Right ventricle myocardium superior (tissue), 1 donor: ENCODE measurements at places on chromosomes 6 and 20.

- no peak for DNase-seq
These were observed 26.3 kb downstream of the PM20D2 start for GRCh38 chr6:89172131-89172530.

DNA sequence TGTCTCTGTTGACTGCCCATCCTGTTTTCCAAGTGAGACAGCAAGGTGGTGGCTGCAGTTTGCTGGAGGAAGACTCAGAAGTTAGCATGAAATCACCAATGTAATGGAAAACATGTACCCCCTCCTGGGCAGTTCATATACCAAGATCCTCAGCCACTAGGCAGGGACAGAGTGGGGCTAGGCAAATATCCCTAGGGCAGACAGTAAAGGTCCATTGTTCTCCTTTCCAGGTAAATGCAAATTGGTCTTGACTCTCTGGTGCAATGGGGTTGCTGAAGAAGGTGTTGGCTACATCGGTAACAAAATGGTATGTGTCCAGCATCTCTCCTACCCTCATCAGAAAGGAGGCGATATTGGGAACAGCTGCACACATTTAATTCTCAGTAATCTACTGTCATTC lies 233.6 kb upstream of the SOX4 start:
- DNase-seq: no peak

DNA sequence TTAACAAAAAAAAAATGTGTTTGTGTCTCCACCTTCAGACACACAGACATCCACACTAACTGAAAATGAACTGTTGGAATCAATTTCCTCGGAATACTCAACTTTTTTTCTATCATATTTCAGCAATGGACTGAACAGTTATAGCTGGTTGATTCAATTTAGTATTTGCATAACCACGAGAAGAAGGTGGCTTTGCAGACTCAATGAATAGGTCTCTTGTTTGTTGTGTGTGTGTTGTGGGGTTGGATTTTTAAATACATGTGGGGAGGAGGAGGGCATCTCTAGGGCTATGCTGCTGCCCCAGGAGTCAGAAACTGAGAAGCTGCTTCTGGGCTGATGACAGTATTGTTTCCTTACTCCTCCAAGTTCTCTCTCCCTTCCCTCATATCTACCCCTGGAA lies 28.7 kb downstream of the TFAP2A start:
- no peak for DNase-seq

DNA sequence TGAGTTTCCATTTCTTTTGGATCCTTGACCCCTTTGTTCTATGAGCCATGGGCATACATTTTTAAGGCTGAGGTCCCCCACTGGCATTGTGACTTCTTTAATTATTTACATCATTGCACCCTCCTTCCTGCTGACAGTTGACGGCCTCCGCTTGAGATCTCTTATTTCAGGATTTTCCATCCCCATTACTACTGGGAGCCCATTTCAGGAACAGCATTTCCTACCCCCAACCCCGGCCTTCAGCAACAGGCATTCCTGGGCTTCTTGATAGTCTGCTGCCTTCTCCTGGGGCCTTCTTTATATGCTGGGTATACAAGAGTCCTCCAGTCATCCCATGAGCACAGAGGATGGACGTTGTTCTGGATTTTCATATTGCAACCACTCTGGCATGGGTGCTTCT lies 3.8 kb downstream of the ULBP1 start:
- no peak for DNase-seq

DNA sequence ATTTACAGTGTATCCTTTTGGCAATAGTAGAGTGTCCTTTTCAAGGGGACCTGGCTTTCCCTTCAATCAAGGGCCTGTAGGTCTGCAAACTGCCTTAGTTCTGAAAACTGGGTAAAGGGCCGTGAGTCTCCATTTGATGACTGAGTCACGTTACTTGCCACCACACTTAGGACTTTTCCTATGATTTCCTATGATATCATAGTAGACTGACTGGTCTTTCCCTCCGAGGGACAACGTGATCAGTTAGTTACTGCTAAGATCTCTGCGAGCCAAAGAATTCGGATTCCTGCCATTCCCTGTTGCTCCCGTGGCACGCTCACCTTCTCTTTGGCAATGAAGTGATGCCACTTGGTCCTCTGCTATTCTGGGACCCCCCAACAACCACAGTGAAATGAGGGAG lies 8.4 kb downstream of the ZNF831 start:
- DNase-seq: no peak

- no peak for DNase-seq
These were observed 89.5 kb downstream of the SLX4IP start for GRCh38 chr20:10524643-10525042.

DNA sequence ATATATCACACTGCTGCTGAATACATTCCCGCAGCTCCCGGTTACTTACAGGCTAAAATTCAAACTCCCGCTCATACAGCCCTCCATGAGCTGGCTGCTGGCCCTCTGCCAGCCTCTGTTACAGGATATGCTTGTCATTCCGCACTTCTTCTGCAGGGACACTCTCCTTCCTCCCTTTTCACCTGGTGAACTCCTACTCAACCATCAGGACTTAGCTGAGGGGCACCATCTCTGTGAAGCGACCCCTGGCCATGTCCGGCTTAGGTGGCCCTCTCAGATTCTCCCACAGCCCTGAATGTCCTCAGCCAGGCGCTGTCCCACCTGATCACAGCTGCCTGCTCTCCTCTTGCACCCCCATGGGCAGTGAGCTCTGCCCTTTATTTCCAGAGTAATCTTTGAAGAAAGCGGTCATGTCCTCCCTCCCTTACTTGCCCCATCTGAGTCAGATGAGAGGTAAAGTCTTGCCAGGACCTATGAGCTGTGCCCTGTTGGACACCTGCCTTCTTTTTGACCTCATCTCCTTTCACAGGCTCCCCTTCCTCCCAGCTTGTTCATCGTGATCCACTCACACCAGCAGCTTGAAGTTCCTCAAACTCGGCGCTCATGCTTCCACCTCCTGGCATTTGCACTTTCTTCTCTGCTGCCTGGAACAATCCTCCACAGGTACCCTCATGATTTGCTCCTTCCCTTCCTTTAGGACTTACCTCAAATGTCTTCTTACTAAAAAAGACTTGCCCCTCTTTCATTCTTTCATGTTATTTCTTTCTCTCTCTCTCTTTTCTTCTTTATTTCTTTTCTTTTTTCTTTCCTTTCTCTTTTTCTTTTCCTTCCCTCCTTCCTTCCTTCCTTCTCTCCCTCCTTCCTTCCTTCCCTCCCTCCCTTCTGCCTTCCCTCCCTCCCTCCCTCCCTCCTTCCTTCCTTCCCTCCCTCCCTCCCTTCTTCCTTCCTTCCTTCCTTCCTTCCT lies 5.6 kb downstream of the CYP24A1 start:
- DNase-seq: no peak

- DNase-seq: no peak
These were observed 86.0 kb upstream of the SALL4 start for GRCh38 chr20:51888291-51888690.

- DNase-seq: no peak
These were observed 4.3 kb downstream of the TJAP1 start for GRCh38 chr6:43481591-43482236.

DNA sequence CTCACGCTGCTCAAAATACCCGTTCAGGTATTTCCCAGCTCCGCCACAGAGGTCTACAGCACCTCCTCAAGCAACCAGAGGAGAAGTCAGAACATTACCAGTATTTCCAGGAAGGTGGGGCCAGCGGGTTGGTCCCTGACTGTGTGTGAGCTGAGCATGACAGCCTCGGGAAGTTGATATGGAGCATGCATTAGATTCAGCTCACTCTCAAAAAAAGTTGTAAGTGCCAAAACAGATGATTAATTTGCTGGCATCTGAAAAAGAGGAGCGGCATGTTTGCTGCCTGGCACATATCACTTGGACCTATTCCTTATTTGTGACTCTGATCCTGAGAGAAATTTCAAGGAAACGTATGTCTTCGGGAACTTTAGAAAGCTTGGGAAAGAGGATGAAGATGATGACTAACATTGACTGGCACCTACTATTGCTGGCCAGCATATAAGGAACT lies 32.3 kb downstream of the ELOVL2 start:
- DNase-seq: no peak

DNA sequence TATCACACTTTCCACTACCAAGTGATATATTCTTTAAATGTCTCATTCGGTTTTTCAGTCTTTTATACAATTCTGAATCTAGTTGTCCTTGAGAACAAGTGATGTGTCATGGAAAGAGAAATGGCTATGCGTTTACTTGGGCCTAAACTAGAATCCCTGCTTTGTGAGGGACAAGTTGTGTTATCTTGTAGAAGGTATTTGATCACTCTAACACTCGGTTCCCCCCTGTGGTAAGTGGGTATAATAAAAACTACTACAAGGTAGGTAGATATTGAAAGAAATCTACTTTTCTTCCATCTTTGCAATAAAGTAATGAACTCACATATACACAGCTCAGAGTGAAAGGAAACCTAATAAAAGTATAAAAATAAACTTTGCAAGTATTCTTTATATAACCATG lies 108.9 kb downstream of the MANEA start:
- no peak for DNase-seq

DNA sequence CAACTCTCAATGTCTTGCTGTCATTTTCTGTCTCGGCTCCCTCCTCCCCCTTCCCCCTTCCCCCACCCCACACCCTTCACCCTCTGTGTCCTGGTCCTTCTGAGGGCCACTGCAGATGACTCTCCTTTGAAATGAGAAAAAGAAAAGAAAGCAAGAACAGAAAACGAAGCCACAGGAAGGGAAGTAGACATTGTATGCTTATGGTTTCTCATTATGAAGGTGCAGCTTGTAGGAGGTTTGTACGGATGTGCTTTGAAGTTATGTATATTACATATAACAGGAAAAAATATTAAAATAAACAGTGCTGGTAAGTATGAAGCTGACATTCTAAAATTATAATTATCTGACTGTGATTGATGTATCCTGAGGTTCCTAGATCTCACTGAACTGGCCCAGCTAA lies 6.3 kb upstream of the AAR2 start:
- no peak for DNase-seq

GRCh38 chr6:139194740-139195139 lies 59.9 kb downstream of the HECA start:
- DNase-seq: no peak

GRCh38 chr20:44410583-44411019 lies 55.1 kb downstream of the HNF4A start:
- no peak for DNase-seq

- DNase-seq: no peak
These were observed 2.1 kb upstream of the PTCHD4 start for GRCh38 chr6:48113130-48113529.

DNA sequence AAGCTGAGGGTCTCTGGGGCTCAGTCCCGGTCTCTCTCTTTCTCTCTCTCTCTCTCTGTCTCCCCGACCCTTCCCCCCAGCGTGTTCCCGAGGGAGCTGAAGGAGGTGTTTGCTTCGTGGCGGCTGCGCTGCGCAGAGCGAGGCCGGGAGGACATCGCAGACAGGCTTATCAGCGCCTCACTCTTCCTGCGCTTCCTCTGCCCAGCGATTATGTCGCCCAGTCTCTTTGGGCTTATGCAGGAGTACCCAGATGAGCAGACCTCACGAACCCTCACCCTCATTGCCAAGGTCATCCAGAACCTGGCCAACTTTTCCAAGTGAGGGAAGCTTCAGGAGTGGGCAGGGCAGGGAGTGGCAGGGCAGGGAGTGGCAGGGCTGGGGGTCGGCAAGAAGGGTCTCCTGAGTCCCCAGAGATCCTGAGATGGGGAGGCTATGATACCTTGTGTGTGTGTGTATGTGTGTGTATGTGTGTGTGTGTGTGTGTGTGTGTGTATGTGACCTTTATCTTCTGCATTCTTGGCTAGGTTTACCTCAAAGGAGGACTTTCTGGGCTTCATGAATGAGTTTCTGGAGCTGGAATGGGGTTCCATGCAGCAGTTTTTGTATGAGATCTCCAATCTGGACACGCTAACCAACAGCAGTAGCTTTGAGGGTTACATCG lies 13.6 kb upstream of the ZBTB9 start:
- no peak for DNase-seq

DNA sequence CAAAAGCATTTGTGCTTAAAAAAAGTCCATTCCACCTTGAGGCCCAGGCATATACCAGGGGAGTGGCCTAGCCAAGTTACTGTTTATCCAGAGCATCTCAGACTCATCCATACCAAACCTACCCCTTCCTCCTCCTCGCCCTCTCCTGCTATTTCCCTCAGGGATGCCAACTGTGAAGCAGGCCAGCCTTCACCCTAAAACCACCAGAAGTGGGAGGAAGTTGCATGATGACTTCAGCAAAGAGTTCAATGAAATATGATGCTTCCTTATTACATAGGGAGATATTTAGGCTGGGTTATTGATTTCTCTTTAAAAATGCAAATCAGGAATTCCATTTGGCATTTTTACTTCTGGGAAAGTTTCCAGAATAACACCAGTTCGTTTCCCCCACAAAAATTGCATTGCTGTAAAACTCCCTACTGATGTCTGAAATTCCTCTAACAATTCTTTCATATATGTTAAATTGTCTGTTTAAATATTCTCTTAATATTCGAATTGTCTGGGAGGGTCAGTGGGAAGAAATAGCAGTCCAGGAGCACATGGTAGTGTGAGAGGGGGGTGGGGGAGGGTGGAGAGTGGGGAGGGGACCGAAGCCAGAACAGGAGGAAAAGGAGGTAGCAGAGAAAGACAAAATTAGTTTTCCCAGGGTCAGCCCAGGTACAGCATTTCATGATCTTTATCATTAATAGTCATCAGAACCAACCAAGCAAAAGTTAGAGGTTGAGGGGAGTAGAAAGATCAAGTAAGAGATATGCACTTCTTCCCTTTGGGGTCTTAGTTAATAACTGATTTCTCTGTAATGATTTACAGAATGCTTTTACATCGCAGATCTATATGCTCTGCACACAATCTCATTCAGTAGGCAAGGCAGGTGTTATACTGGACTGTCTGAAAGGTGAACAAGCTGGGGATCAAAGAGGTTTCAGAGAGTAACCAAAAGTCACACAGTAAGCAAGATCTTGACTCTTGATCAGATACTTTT lies 1.7 kb upstream of the TCP11 start:
- no peak for DNase-seq

DNA sequence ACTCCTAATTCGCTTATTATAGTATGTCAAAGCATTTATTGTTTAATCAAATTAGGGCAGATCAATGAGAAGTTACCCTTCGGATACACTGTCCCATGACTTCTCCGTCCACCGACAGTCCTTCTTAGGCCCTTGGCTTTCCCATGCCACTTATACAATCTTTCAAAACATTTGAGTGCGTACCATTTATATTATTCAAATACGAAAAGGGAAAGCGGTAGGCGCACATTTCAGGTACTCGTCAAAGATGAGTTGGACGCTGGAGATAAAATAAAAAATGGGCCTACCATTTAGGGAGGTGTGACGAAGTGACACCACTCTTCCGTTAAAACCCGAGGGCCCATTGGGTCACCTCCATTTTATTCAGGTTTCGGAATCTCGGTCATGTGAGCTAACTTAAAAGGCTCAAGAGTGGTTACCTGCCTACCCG lies 542 bp upstream of the AFG1L start:
- no peak for DNase-seq
